Left lung (tissue), 14 donors: ENCODE measurements at places on chromosomes 11 and 22. TPM values are rescaled to one million over a fixed set of nuclear protein-coding genes. Genes with fewer than 3 reads are reported as not detected.

Gene CRYBA4
- 0.45 TPM for polyA plus RNA-seq

Gene P4HA3
- 2.1 TPM for polyA plus RNA-seq

Gene ETS1
- polyA plus RNA-seq = 127 TPM

Gene FREY1
- 0.51 TPM for polyA plus RNA-seq

Gene BDNF
- polyA plus RNA-seq = 0.40 TPM

Gene FADS1
- 41.7 TPM for polyA plus RNA-seq

DNA sequence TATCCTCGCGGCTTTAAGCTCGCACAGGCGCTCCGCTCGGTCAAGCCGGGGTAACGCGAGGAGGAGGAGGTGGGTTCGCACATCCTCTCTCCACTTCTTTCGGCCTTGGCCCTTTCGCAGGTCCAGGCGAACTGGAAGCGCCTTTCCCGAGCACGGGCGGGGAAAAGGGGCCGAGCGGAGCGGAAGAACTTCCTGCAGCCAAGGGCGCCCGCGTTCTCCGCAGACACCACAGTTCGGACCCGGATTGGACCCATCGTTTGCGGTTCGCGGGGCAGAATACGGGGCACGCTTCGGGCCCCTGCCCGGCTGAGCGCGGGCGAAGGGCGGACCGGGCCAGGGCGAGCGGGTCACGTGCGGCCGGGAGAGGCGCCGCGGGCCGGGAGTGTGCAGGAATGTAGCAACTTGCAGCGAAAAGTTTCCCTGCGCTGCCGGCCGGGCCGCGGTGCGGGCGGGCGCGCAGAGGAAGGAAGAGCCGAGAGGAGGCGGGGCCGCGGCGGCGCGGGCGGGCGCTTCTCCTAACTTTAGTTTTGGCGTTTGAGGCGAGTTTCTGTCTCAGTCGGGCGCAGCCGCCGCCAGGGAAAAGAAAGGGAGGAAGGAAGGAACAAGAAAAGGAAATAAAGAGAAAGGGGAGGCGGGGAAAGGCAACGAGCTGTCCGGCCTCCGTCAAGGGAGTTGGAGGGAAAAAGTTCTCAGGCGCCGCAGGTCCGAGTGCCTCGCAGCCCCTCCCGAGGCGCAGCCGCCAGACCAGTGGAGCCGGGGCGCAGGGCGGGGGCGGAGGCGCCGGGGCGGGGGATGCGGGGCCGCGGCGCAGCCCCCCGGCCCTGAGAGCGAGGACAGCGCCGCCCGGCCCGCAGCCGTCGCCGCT, at the start of gene YAP1:
Gene YAP1, plus strand, starts transcription at position 552 of the 865 bp plus-strand sequence. CDS start 402 bp downstream, outside the sequence.
- peak; percentile 94 for DNase-seq

- no peak for DNase-seq
Observed at GRCh38 chr11:12525466-12526055, 148.2 kb downstream of the PARVA start.

DNA sequence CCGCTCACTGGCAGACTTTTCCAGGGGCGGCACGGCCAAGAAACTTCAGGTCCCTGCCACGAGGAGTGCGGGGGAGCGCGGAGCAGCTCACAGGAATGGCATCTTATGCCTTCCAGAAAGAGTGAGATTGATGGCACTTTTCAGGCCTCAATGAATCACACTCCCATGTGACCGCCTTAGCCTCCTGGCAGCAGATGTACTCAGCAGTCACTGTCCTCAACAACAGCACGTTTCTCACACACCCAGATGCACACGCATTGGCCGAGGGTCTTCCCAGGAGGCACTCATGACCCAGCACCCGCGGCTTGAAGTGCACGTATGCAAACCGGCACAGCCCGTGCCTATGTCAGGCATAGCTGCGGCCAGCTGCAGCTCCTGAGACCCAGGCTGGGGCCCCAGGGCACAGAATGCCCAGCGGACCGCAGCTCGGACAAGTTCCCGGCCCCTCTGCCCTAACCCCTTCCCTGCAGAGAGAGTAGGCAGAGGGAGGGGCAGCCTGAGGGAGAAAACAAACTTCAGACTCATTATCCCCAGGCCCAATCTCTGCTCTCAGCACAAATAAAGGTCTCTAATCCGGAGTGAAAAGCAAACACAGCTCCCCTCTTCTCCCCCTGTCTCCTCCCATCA, 48.3 kb downstream of the RPUSD4 start:
- DNase-seq = no peak

DNA sequence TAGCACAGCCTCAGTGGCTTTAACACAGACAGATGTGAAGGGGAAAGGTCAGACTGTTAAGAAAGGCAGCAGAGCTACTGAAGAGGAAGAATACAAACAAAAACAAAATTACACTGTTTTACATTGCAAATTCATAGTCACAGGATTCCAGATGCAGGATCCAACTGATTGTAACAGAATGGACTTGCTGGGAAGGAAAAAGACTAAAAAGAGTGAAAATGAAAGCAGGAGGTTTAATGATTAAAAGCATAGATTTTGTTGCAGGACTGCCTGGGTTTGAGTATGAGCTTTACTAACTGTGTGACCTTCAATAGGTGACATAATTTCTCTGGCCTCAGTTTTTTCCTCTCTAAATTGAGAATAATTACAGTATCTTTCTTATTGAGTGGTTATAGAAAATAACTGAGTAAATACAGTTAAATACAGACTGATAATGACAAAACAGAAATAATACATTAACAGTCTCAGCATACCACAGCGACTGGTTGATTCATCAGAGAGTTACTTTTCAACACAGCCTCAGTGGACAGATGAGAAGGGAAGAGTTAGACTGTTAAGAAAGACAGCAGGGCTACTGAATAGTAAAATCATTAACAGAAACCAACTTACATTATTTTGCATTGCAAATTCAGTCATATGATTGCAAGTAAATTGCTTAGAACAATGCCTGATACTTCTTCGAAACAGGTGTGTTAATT, 704.2 kb upstream of the TENM4 start:
- DNase-seq = no peak

- no peak for DNase-seq
Observed at GRCh38 chr22:45992737-45993136, 15.8 kb upstream of the WNT7B start.

- peak; percentile 49 for DNase-seq
Observed at GRCh38 chr11:72411623-72412419, 22.5 kb downstream of the CLPB start.

DNA sequence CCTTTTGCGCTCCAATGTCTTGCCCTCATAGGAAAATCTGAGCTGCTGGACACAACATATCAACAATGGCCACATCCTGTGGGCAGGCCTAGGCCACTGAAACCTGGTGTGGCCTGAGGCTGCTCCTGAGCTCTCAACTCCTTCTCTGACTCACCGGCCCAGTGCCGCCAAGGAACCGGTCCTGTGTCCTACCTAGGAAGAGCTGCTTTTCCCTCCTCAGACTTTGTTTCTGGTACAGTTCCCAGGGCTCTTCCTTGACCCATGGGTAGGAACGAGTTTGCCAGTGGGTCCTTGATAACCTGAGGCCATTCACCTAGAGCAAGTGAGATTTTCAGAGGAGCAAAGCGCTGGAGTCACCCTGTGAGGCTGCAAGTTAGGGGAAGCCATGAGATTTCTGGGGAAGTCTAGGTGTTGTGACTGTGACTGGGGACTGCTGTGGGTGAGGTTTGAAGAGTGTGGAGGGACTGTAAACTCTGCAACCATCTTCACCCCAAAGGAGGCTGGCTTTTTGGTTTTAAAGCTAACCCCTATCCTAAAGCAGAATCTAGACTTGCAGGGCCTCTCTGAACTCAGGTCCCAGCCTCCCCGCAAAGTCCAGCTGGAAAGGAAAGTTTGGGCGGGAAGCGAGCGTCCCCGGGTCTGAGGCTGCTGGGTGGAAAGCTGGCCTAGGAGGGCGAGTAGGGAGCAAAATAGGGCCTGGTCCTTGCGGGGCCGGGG, 12.0 kb upstream of the PAX6 start:
- DNase-seq = no peak
